ENCODE measurements at places on chromosomes 3 and 15.

GRCh38 chr3:35071772-35072171 is 567.6 kb upstream of the ARPP21 start:
- DNase-seq: no peak

- DNase-seq: no peak
Measured at GRCh38 chr3:174540116-174540908, 318.8 kb upstream of the NAALADL2 start.

DNA sequence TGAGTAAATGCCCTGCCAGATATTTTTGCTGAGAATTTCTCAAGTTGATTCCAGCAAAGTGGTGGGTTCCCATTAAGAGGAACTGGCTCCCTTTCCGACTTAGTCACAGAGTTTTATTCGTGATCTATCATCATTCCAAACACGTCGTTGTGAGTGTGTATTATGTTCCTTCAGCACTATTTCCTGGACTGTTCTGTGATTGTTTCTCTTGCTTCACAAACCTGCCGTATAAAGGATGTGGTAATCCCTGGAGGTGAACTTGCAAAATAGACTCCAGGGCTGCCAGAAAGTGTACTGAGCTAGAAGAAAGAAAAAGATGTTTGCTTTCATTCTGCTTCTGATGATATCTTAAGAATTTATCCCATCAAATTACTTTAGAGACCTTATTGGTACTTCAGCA is 14.5 kb upstream of the CAPN3 start:
- no peak for DNase-seq

DNA sequence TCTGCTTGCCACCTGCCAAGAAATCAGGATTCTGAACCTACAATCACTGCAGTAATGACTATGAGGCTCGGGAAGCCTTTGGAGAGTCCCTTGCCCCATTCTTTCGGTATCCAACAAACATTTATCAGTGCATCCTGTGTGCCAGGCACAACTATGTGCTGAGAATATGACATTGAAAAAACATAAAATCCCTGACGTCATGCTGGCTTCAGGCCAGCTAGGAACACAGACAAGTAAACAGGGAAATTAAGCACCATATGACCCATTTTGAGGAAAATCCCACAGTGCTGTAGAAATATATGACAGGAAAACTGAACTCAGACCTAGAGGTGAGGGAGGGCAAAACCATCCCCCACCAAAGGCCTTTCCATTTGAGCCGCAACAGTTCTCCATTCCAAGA is 34.1 kb upstream of the DET1 start:
- no peak for DNase-seq

DNA sequence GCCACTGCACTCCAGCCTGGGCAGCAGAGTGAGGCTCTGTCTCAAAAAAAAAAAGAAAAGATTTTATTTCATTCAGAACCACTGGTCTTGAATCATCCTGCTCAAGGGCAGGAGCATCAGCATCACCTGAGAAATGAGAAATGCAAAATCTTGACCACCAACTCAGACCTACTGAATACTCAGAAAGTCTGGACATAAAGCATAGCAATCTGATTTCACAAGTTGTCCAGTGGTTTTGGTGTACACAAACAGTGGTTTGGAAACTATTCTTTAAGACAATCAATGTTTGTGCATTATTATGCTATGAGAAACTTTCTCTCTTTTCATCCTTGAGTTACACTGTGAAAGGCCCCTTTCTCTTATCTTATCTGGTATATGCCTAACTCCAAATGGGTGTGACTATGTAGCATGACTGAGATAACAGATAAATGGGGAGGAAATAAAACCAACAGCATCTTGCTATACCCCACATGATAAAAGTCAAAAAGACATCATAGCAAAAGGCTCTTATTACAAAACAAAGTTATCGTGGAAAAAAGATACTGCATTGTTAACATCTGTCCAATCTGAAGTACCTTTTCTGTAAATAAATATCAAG is 174.2 kb upstream of the STT3B start:
- DNase-seq: no peak

- DNase-seq: no peak
Measured at GRCh38 chr3:42493798-42494151, 8.7 kb upstream of the VIPR1 start.

DNA sequence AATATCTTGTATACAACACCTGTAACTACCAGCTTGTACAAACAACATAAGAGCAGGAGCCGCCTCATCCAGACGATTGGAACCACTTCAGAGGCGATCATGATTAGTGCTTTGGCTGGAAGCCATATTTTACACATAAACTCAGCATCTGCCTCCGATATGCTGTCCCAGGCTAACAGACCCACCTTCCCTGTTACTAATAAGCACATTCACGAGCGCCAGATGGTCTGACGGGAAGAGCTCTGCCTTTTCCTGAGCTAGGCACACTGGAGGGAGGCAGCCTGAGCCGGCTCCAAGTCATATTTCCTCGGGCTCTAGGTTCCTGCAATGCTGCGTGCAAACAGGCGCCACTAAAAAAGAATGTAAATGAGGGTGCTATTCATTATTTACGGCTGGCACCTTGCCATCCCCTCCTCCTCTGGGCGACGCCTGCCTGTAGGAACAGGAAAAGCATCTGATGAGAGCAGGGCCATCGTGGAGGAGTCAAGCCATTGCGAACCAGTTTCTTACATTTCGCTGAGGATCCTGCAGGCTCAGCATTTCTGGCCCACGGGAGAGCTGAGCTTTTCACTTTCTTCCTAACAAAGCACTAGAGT is 98.2 kb downstream of the ANXA2 start:
- no peak for DNase-seq

DNA sequence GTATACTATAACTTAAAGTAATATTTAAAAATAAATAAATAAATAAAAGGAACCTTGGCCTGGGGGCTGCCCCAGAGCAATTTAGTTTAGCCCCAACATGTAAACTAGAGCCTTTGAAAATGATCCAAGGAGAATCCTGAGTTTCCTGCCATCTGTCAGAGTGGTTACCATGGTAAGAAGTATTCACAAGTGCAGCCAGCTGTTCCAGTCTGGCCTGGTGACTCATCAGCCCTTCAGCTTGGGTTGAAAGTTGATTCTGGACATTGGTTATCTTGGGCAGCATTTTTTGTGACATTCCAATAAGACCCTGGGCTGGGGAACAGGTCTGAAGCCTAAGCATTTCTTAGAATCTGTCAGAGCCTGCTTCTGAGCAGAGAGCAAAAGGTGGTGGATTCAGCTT is 72.7 kb upstream of the LRTM1 start:
- DNase-seq: no peak

DNA sequence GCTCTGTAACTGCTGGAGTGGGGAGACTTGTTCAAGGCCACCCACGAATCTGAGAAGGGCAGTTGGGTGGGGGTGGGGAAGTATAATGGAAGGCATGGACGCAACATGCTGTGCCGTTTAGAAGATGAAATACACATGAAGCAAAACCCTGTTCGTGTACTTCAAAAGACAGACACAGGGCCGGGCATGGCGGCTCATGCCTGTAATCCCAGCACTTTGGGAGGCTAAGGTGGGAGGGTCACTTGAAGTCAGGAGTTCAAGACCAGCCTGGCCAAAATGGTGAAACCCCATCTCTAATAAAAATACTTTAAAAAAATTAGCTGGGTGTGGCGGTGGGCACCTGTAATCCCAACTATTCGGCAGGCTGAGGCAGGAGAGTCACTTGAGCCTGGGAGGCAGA is 36.9 kb upstream of the SFMBT1 start:
- DNase-seq: no peak

- DNase-seq: no peak
Measured at GRCh38 chr15:64547275-64547674, 86.9 kb downstream of the ZNF609 start.
